Tracheal epithelial cell (primary cell): ENCODE measurements at places on chromosomes 7 and 10. TPM values are rescaled to one million over a fixed set of nuclear protein-coding genes. Genes with fewer than 3 reads are reported as not detected.

NANOS1 gene
- total RNA-seq, result 0.64 and 1.7 TPM in 2 replicates

HECTD2 gene
- 1.7 and 2.4 TPM in 2 replicates for total RNA-seq

CUL1 gene
- 41.2 and 48.2 TPM in 2 replicates for total RNA-seq

SLC16A12 gene
- under 0.01 and 3.6 TPM in 2 replicates for total RNA-seq

SH2B2 gene
- 4.9 and 7.0 TPM in 2 replicates for total RNA-seq

CYP3A7 gene
- total RNA-seq, result not detected in 2 replicates

OR9A2 gene
- not detected in 2 replicates for total RNA-seq

DLX6 gene
- not detected in 2 replicates for total RNA-seq

TMEM139 gene
- total RNA-seq, result 3.0 and 13.5 TPM in 2 replicates
